ENCODE measurements at places on chromosomes 13 and 19.

GRCh38 chr13:110921695-110922094 is 6.8 kb upstream of the ANKRD10 start:
- H3K4me1 ChIP-seq, result peaks cover 14% of the 10 kb centered on the region
- no peak overlapping the region for H3K4me3 ChIP-seq
- no peak for DNase-seq
- no peak overlapping the region for H3K27ac ChIP-seq

- peaks cover 65% of the 10 kb centered on the region for H3K27me3 ChIP-seq
- peak; percentile 22 for DNase-seq
- H3K4me1 ChIP-seq, result peaks cover 12% of the 10 kb centered on the region
- H3K4me3 ChIP-seq, result peak within 1 kb of the TSS; percentile 75
These were observed at the start of gene ARHGEF7 for GRCh38 chr13:111115061-111115964. Gene ARHGEF7, plus strand, starts transcription at chr13:111115310. Its CDS starts 217 bp downstream, at chr13:111115527.

DNA sequence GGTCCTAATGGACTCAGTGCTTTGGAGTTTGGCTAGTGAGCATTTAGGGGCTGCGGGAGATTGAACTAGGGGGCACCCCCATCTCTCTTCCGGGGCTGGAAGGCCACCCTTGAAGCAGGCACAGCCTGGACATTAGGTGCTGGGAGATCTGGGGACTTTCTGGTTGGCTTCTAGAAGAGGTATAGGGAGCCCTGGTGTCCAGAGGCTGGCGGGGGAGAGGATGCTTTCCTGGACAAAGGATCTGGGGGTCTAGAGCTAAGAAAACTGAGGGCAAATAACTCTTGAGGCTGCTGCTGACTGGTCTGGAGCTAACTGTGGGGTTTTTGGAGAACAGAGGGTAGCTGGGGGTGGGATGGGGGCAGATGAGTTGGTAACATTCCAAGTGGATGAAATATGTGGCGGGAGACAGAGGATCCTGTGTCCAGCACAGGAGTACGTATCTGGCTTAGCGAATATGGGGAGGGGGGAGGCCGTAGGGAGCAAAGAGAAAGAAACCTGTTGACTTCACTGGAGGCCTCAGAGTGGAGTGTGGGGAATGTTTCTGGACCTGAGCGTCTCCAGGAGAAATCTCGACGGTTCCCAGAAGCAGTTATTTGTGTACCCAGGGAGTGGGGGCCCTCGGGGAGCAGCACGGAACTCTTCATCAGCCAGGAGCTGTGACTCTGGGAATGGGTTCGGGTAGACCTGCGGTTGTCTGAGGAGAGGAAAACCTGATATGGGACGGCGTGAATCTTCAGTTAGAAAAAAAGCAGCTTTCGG is 1.4 kb downstream of the HNRNPUL1 start:
- DNase-seq, result peak; percentile 20
- peak overlapping the region; percentile 100 for H3K27ac ChIP-seq
- peaks cover 34% of the 10 kb centered on the region for H3K4me1 ChIP-seq
- peaks cover 39% of the 10 kb centered on the region for H3K36me3 ChIP-seq

GRCh38 chr13:99043831-99044231 is 66.0 kb upstream of the DOCK9 start:
- no peak overlapping the region for H3K4me3 ChIP-seq
- H3K27me3 ChIP-seq, result no peaks in the 10 kb centered on the region
- peaks cover 6% of the 10 kb centered on the region for H3K36me3 ChIP-seq

DNA sequence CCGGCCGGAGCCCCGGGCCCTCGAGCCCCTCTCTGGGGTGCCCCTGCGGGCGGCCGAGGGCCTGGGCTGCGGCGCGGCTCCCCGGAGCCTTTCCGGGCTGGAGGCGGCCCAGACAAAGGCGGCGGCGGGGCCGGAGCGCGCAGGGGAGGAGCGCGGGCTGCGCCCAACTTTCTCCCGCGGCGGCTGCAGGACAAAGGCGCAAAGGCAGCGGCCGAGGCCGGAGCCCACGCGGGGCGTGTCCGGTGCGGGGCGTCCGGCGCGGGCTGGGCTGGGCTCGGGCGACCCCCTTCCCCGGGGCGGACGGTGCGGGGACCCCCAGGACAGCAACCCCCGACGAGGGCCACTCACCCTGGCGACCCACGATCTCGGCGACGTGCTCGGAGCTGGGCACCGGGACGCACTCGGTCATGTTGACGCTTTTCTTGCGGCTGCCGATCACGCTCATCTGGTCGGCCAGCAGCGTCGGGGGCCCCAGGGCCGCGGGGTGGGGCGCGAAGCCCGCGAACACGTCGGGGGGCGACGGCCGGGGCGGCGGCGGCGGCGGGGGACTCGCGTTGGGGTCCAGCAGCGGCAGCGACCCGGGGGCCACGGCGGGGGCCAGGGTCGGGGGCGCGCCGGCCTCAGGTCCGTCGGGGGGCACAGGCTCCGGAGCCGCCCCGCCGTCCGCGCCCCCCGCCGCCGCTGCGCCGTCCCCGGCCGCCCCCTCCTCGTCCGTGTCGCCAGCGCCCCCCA is 843 bp downstream of the MEX3D start:
- H3K36me3 ChIP-seq, result no peaks in the 10 kb centered on the region
- peaks cover 7% of the 10 kb centered on the region for H3K27me3 ChIP-seq
- H3K4me1 ChIP-seq, result no peaks in the 10 kb centered on the region
- peak; percentile 21 for DNase-seq

- H3K36me3 ChIP-seq, result peaks cover 11% of the 10 kb centered on the region
- peaks cover 6% of the 10 kb centered on the region for H3K4me1 ChIP-seq
- DNase-seq, result no peak
- no peak overlapping the region for H3K4me3 ChIP-seq
- H3K27me3 ChIP-seq, result peaks cover 3% of the 10 kb centered on the region
- no peak overlapping the region for H3K27ac ChIP-seq
These were observed 3.0 kb upstream of the UPF1 start for GRCh38 chr19:18828786-18829185.

DNA sequence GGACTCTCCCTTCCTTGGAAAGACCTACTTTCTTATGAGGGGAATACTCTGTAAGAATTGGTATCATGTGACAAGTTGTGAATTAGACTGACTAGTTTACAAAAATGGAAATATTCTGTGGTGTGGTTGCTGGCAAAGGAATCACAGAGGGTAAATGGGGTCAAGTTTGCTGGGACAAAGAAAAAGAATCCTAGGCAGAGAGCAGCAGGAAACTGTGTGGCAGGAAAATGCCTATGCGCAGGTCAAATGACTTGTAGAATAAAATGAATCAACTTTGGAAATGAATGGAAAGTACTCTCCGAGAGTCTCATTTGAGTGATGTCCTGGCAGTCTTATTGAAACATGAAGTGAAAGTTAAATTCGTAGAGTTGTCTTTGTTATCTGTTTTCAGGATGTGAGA is 1250.7 kb downstream of the UQCRFS1 start:
- no peak overlapping the region for H3K4me3 ChIP-seq
- H3K36me3 ChIP-seq, result no peaks in the 10 kb centered on the region
- H3K27ac ChIP-seq, result no peak overlapping the region

- no peaks in the 10 kb centered on the region for H3K27me3 ChIP-seq
- no peak for DNase-seq
- H3K4me1 ChIP-seq, result peaks cover 3% of the 10 kb centered on the region
- H3K4me3 ChIP-seq, result no peak overlapping the region
These were observed 38.8 kb upstream of the GPI start for GRCh38 chr19:34325981-34326787.

DNA sequence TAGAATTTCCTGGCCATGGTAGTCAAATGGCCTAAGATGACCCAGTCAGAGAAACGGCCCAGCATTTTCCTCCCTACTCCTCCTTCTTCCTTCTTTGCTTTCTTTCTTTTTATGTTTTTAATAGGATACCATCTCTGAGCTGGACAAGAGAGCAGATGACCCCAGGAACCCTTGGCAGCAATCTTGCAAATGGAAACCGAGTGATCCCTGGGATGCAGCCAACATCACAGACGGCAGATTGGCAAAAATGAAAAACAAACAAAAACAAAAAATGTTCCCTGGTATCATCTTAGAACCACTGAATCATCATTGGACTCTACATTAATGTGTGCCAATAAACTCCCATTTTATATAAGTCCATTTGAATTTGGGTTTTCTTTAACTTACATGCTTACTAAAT is 424.4 kb downstream of the FGF14 start:
- no peak overlapping the region for H3K27ac ChIP-seq
- peaks cover 2% of the 10 kb centered on the region for H3K27me3 ChIP-seq
- H3K4me3 ChIP-seq, result no peak overlapping the region
- DNase-seq, result no peak
- no peaks in the 10 kb centered on the region for H3K4me1 ChIP-seq
- H3K36me3 ChIP-seq, result no peaks in the 10 kb centered on the region

GRCh38 chr13:94710065-94710781 is 2.1 kb downstream of the SOX21 start:
- H3K36me3 ChIP-seq, result no peaks in the 10 kb centered on the region
- peaks cover 21% of the 10 kb centered on the region for H3K4me1 ChIP-seq
- no peak overlapping the region for H3K27ac ChIP-seq
- H3K4me3 ChIP-seq, result no peak overlapping the region
- peaks cover 69% of the 10 kb centered on the region for H3K27me3 ChIP-seq
- DNase-seq, result no peak

DNA sequence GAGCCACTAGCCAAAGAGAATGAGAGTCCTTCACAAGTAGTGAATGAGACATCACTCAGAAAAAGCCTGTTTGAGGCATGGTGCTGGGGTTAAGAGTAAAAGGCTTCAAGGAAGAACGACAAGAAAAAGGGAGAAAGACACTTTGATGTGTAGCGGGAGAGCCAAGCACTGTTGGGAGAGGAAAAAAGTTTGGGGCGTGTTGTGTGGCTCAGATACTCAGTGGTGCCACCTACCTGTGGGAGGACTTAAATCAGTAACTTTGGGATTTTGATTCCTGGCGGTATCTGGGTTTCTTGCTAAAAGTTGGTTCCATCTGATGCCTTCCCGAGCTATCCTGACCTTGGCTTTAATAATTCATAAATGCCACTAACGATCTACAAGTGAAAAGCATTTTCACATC is 12.3 kb downstream of the ELSPBP1 start:
- no peak overlapping the region for H3K27ac ChIP-seq
- no peak overlapping the region for H3K4me3 ChIP-seq
- DNase-seq, result peak; percentile 30
- H3K4me1 ChIP-seq, result no peaks in the 10 kb centered on the region

DNA sequence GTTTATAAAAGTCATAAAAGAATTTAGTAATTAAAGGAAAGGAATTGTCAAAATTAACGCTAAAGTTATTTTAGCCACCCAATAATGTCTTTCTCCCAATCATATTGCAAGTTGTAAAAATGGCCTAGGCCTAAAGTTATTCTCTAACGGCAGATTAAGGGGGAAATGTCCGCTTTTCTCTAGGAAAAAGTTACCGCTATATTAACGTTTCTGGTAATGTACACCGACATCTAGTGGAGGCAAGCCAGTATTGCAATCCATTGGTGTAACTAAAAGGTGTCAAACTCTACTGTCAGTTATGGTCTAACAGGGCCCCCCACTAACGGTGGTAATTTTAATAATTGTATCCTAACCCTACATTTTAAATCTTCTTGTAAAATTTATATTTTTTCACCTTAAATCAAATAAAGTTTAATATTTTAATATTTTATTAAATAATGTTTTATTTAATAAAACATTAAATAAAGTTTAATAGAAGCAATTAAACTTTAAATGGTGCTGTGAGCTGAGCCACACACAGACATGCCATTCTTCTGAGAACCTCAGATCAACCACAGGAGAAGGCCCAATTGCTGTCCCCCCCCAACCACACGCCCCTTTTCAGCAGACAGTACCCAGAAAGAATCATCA is 35.9 kb upstream of the ZSCAN5A start:
- no peak overlapping the region for H3K27ac ChIP-seq
- no peaks in the 10 kb centered on the region for H3K36me3 ChIP-seq
- peak; percentile 69 for DNase-seq
- no peaks in the 10 kb centered on the region for H3K4me1 ChIP-seq
- H3K4me3 ChIP-seq, result no peak overlapping the region

DNA sequence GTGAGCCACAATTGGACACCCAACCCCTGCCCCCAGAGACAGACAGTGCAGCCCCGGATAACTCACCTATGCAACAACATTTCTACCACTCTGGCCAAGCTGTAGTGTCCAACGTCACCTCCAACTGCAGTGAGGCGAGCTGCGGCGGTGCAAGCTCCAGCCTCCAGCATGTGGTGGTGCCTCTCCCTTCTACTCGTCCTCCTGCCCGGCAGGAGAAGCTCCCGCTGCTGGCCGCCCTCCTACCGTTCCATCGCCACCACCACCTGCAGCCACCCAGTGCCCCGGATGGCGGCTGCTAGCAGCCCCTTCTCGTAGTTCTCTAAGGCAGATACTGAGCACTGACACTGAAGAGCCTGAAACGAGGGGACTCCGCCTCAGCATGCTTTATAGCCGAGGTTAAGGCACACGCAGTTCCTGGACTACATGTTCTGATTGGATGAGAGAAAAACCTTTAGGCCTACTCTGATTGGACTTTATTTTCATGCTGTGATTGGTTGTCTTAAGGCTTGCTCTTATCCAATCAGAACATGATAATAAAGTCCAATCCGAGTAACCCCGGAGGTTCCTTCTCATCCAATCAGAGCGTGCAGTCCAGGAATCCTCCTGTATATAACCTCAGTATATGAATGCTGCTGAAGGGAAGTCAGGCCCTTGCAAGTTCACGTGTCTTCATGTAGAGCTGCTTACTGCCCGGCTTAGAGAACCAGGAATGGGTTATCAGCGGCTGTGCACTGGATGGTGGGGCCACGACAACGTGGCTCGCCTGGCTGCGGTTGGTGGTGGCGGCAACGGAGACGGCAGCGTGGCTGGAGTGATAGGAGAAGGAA is 63.5 kb downstream of the TUBA3C start:
- no peak overlapping the region for H3K4me3 ChIP-seq
- no peak for DNase-seq
- no peaks in the 10 kb centered on the region for H3K4me1 ChIP-seq
- no peaks in the 10 kb centered on the region for H3K27me3 ChIP-seq
- no peaks in the 10 kb centered on the region for H3K36me3 ChIP-seq
- H3K27ac ChIP-seq, result no peak overlapping the region

- H3K4me3 ChIP-seq, result no peak overlapping the region
- no peak overlapping the region for H3K27ac ChIP-seq
- peaks cover 3% of the 10 kb centered on the region for H3K36me3 ChIP-seq
- DNase-seq, result peak; percentile 37
- H3K4me1 ChIP-seq, result peaks cover 14% of the 10 kb centered on the region
These were observed 3.1 kb downstream of the PCDH8 start for GRCh38 chr13:52845334-52845761.

DNA sequence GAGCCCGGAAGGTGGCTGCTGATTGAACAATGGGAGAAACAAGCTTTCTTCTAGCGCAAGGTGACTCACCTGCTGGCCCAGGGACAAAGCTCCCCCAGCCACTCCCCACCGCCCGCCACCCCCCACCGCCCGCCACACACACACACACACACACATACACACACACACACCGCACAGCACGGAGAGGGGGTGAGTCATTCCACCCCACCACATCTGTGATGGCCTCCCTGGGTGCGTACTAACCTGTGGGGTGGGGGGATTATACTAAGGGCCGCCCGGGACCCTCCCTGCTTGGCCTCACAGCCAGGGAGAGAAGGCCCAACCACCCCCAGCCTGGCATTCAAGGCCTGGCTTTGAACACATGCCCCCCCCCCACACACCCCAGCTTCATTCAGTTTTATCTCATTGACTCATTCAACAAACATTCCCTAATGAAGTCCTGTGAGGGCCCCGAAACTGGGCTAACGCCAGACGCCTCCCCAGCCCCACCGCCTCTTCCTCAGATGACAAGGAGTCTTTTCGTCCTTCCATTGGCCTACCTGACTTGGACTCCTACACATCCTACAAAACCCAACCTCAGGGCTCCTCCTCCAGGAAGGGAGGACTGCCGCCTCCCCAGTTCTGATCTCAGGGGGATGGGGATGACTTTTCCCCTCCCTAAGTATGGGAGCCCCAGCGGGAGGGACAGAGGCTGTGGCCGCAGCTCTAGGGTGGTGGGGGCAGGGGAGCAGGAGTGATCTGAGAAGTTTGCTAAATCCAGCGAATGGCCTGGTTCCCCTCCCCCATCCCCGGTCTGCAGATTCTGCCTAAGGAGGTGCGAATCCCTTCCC is 5.8 kb upstream of the ONECUT3 start:
- no peak overlapping the region for H3K4me3 ChIP-seq
- H3K27me3 ChIP-seq, result peaks cover 35% of the 10 kb centered on the region
- DNase-seq, result peak; percentile 75
- H3K4me1 ChIP-seq, result peaks cover 11% of the 10 kb centered on the region

Measured in activated CD4-positive, alpha-beta T cell treated with anti-CD3 and anti-CD28 coated beads for 36 hours (primary cell).